ENCODE measurements at places on chromosomes 12 and 14. TPM values are rescaled to one million over a fixed set of nuclear protein-coding genes. Genes with fewer than 3 reads are reported as not detected.

DNA sequence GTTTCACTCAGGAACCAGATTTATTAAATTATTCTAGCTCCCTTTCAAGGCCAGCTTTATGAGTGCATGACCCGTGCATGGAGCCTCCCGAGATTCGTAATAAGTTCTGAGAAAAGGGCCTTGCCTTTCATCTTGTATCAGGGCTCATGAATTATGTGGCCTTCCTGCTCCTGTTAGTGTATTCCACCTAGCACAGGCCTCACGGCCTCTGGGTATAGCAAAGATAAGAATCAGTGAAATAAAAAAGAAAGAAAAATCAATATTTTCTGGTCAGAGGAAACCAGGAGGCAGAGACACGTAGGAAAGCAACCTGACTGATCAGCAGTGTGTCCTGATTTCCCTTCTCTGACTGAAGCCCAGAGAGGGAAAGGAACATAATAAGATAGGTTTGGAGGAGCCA is 111.4 kb downstream of the SLC35F4 start:
- DNase-seq: no peak

CTSG gene
- polyA plus RNA-seq: not detected

PTPRQ gene
- not detected for polyA plus RNA-seq

DNA sequence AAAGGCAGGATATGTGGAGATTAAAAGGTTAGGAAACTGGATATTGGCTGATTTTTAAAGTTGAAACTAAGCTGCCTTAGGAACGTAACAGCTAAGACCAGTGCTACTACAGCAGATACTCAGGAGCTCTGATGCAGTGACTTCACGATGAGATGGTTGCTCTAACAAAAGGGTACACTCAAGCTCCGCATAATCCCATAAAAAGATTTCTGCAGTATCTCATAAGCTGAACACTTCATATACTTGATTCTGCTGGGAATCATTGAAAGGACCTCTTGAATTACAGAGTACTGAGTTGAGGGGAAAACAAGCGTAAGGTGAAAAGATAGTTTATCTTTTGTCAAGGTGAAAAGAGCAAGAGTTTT is 3.7 kb downstream of the RNF10 start:
- no peak for DNase-seq

AICDA gene
- not detected for polyA plus RNA-seq

GRCh38 chr12:109475993-109476806 is 900 bp downstream of the KCTD10 start:
- no peak for DNase-seq

DNA sequence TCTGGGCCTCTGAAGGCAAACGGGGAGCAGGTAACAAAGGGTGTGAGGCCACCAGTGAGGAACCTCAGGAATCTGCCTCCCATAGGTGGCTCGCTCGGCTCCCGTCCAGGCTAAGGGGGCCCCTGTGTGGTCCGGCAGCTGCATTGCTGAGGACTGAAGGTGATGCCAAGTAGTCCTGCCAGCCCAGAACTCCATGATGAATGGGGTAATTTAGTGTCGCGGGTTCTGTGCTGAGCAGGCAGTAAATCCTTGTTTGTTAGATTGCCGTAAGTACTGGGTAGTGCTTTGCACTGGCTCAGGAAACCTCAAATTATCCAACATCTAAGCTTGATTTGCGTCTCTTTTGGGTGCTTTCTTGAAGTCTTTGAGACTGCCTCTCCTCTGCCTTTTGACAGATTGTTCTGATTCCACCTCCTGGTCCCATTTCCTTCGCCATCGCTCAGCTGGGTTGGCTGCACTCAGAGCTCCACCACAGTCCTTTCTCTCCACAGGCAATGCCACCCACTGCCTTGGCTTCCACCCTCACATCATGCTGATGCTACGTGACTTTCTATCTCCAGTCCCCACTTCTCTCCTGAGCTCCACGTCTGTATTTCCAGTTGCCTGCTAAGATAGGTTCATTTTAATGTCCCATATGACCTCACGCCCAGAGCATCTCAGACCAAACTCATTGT is 392.0 kb downstream of the FUT8 start:
- no peak for DNase-seq

- DNase-seq: no peak
Measured at GRCh38 chr14:53295985-53296582, 143.0 kb upstream of the DDHD1 start.

DNA sequence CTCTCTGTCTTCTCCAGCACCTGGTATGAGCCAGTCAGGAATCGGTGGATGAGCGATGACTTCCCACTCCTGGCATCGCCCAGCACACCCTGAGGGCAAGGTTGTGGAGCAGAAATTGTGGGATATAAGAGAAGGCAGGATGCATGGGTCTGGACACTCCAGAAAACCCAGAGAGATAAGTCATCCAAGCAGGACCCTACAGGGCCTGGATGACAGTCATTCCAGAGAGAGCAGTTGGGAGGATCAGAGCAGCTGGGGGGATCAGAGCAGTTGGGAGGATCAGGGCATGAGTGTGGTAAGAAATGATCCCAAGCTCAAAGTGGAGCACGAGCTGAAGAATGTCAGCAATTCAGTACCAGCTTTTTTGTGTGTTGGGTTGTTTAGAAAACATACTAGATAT is 4.0 kb downstream of the AGAP2 start:
- DNase-seq: no peak

DNA sequence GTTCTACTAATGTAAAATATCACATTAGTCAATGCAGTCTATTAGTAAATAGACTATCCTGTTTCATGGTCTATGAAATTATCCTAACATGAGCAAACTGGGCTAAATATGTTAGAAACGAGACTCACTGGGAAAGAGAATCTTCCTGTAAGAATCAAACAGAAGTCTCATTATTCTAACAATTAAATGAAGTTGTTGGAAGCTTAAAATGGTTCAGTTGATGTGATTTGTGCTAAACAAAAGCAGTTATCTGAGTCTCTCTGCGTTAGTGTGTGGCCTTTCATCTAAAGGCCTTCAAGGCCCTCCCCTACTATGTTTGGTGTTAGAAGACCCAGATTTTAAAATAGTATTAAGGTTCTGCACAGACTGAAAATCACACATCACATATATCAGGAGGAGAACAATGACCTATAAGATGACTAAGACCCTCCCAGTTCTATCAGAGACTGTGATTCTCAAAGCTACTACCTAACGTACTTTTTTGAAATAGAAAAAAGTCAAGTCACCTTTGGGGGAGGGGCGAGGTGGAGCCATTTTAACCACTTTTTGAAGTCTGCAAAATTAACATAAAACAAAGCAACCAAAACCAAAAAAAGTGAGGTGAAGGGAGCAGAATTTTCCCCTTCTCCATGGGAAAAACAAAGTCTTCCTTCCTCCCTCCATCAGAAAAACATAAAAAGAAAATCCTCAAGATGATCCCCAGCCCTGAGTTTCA is 82.3 kb downstream of the DENND5B start:
- DNase-seq: no peak

GRCh38 chr12:91380631-91381030 is 198.0 kb upstream of the DCN start:
- no peak for DNase-seq

KCNC2 gene
- polyA plus RNA-seq: not detected

GRCh38 chr14:99391671-99392070 is 89.0 kb downstream of the SETD3 start:
- DNase-seq: no peak

DNA sequence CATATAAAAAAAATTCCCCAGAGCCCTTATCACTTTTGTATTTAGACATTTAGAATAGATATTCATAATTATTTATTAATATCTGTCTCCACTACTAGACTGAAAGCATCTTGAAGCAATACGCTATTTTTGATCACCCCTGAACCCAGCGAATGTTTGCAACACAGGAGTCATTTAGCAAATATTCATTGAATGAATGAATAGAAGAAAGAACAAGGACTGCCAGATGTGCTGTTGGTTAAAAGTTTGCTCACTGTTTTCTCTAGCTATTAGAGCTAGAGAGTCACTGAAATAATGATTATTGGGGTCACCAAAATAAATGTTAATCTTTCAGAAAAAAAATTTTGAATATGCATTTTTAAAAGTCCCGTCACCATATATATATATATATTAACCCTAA is 174.3 kb downstream of the ACSS3 start:
- no peak for DNase-seq
